Chondrocyte (in vitro differentiated cells): ENCODE measurements at places on chromosomes 7 and 10. TPM values are rescaled to one million over a fixed set of nuclear protein-coding genes. Genes with fewer than 3 reads are reported as not detected.

Gene VWA2
- not detected in 3 replicates for total RNA-seq

Gene AHR
- total RNA-seq = 123 to 145 TPM (median 143 TPM) in 3 replicates

Gene SEMA3D
- total RNA-seq = 1.4 to 7.0 TPM (median 2.0 TPM) in 3 replicates

Gene UCN3
- total RNA-seq = not detected in 3 replicates

Gene GDF2
- total RNA-seq = not detected in 3 replicates

Gene ACBD7
- total RNA-seq = 0.51 to 2.2 TPM (median 1.1 TPM) in 3 replicates

Gene TAS2R41
- not detected in 3 replicates for total RNA-seq

Gene CISD1
- 22.6 to 37.7 TPM (median 25.5 TPM) in 3 replicates for total RNA-seq

Gene TAS2R3
- total RNA-seq = 0.52 to 2.9 TPM in 2 of 3 replicates, not detected in the other

Gene DNAH11
- 0.02 TPM in 1 of 3 replicates, not detected in the others for total RNA-seq

Gene GRM3
- total RNA-seq = not detected in 3 replicates

Gene UPF2
- total RNA-seq = 17.5 to 20.3 TPM (median 20.0 TPM) in 3 replicates
